ENCODE measurements at places on chromosomes 6 and 20.

DNA sequence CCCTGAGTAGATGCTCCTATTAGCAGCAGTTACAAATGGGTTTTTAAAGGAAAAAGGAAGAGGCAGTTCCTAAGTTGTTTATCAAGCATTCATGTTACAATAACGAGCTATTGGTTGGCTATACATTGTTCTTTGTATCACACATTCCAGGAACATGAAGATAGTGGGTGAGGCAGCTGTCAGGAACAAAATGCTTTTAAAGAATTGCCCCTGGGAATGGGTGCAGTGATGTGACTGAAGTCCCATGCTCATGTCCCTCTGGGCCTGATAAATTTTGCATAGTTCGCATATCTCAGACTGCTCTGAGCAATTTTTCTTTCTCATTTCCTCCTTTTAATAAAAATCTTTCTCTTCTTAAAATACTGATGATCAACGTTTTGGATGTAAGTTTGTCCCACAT is 3.7 kb downstream of the ENPP1 start:
- DNase-seq = no peak

GRCh38 chr20:4087923-4088322 is 72.6 kb upstream of the RNF24 start:
- DNase-seq = no peak

GRCh38 chr6:28141500-28142329 is at the start of gene ZKSCAN8:
Gene ZKSCAN8 (plus strand): TSS chr6:28141883. CDS start chr6:28148408, 6,525 bp downstream.
- DNase-seq = peak; percentile 88

DNA sequence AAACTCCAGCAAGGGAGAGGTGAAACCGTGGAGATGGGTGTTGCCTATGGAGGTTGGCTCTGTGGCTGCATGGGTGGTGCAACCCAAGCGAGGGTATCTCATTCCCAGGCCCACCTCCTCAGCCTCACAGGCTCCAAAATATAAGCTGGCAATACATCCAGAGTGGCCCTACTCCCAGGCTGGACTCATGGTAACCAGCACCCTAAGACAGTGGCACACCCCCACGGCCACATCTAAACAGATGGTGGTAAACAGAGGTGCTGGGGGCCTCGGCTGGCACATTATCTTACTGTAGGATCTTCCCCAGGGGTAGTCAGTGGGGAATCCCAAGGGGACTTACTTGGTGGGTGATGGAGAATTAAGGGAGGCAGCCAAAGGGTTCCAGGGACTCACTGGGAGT is 33.7 kb upstream of the CCND3 start:
- no peak for DNase-seq

DNA sequence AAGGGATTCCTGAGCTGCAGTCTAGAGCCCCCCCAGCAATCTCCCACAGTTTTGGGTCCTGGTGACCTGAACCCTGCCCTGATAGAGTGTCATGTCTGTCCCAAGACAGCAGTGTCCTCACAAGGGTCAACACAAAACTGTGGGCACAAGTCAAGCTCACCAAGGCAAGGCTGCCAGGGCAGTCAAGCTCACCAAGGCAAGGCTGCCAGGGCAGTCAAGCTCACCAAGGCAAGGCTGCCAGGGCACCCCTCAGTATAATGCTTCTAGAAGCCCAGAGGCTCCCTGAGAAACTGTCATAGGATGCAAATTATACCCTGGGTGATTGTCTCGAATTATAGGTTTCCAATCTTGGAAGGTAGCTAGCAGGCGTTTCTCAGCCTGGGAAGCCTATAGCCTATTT is 108.5 kb downstream of the NFATC2 start:
- no peak for DNase-seq
